ENCODE measurements at places on chromosomes 4 and X. TPM values are rescaled to one million over a fixed set of nuclear protein-coding genes. Genes with fewer than 3 reads are reported as not detected.

DNA sequence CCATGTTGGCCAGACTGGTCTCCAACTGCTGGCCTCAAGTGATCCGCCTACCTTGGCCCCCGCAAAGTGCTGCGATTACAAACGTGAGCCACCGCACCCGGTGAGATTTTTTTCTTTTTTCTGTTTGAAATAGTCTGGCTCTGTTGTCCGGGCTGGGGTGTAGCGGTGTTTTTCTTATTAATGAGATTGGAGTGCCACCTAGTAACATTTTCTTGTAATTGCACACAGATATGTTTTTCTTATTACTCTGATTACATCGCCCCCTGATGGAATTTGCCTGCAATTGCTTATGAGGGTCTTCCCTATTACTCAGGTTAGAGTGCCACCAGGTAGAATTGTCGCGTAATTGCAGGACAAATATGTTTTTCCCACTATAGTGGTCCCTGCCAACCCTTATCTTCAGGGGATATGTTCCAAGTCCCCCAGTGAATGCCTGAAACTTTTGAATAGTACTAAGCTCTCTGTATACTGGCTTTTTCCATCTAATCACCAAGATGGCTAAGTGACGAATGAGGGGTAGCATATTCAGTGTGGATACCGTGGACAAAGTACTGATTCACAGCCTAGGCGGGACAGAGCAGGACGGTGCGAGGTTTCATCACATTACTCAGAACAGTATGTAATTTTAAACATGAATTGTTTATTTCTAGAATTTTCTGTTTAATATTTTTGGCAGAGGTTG lies 8.6 kb upstream of the PDHA1 start:
- no peak for DNase-seq
- no peak overlapping the region for H3K27ac ChIP-seq
- no peaks in the 10 kb centered on the region for H3K27me3 ChIP-seq
- H3K4me1 ChIP-seq, result no peaks in the 10 kb centered on the region
- no peak overlapping the region for H3K4me3 ChIP-seq

DNA sequence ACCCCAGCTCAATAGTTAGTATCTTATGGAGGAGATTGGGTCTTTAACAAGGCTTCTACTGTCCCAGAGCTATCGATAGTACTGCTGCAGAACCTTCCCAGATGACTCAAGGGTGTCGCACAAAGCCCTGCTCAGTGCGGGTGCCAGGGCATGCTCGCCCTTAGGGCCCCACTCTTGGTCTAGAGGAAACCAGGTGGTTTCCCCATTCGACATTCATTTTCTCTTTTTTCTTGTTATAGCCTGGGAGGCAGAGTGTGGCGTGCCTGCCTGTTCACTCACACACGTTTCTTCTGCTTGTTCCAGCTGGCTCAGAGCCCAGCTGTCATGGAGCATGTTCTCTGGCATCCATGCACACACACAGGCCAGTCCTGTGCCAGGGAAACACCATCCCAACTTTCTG lies 144.5 kb downstream of the SMIM20 start:
- H3K4me1 ChIP-seq, result peaks cover 13% of the 10 kb centered on the region
- peak overlapping the region; percentile 0 for H3K27ac ChIP-seq
- no peaks in the 10 kb centered on the region for H3K36me3 ChIP-seq
- peaks cover 82% of the 10 kb centered on the region for H3K27me3 ChIP-seq
- DNase-seq, result no peak

DNA sequence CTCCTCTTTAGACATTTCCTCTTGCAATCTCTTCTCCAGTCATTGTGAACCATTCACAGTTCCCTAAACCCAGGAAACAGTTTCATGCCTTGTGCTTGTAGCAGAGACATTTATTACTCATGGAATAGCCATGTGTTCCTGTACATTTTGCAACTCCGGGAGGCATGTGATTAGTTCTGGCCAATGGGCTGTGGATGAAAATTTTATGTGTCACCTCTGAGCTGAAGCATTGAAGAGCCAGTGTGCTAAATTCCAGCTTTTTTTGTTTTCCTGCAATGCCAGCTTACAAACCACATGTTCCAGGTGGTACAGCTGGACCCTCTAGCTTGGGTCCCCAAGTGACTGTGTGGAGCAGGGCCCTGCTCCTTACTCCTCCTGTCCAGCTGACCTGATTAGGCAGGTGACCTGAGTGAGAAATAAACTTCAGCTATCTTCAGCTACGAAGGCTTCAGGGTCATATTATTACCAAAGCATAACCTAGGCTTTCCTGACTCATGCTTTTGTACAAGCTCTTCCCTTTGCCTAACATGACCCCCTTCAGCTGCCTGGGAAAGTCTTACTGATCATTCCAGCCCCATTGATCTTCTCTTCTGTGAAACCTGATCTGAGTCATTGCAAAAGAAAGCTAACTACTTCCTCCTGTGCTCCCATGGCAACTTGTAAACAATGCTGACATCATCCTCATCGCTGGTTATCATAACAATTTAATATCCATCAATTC lies 200.4 kb downstream of the PTTG2 start:
- no peaks in the 10 kb centered on the region for H3K27me3 ChIP-seq
- H3K4me3 ChIP-seq, result no peak overlapping the region
- H3K27ac ChIP-seq, result peak overlapping the region; percentile 83
- no peaks in the 10 kb centered on the region for H3K36me3 ChIP-seq
- peaks cover 21% of the 10 kb centered on the region for H3K4me1 ChIP-seq

- no peak for DNase-seq
- H3K36me3 ChIP-seq, result no peaks in the 10 kb centered on the region
- no peaks in the 10 kb centered on the region for H3K27me3 ChIP-seq
- no peaks in the 10 kb centered on the region for H3K4me1 ChIP-seq
These were observed 39.0 kb upstream of the HGFAC start for GRCh38 chr4:3402491-3403347.

DNA sequence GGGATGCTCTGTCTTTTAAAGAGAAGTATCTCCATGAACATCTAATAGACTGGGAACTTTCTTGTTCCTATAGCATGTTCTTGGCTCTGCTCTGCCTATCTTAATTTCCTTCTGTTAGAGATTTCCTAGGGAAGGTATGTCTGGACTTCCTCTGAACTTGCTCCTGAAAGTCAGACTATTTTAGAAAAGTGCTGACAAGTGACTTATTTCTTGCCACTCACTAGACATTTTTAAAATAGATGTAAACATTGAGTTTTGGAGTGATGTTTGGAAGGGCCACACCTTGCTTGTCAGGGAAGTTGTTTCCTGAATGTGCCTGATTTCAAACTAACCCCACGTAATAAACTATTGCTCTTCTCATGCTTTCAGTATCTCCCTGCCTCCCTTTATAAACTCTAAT lies 62.4 kb upstream of the ATP8A1 start:
- DNase-seq, result no peak
- no peak overlapping the region for H3K27ac ChIP-seq
- H3K4me3 ChIP-seq, result no peak overlapping the region
- H3K4me1 ChIP-seq, result no peaks in the 10 kb centered on the region
- H3K36me3 ChIP-seq, result no peaks in the 10 kb centered on the region

Gene TMPRSS11A
- 153 TPM for total RNA-seq

Gene GPR50
- not detected for total RNA-seq

Gene DNAJB14
- total RNA-seq, result 41.5 TPM

Measured in esophagus squamous epithelium (tissue), 5 donors.